Activated CD4-positive, alpha-beta memory T cell treated with anti-CD3 and anti-CD28 coated beads, Interleukin-2, amount 10 ng/mL, durations not matched to agents 7 days and 5 days (primary cell): ENCODE measurements at places on chromosomes 12 and 14. TPM values are rescaled to one million over a fixed set of nuclear protein-coding genes. Genes with fewer than 3 reads are reported as not detected.

The PPP1R1A gene
- total RNA-seq: not detected

The CCNT1 gene
- 56.9 TPM for total RNA-seq

The P3H3 gene
- total RNA-seq: 0.68 TPM

The CHPT1 gene
- 17.3 TPM for total RNA-seq

The WDHD1 gene
- total RNA-seq: 36.9 TPM

The SOAT2 gene
- total RNA-seq: 1.4 TPM

The KCNC2 gene
- total RNA-seq: not detected

The RASSF9 gene
- not detected for total RNA-seq

The SYNE3 gene
- 86.2 TPM for total RNA-seq

The EFCAB11 gene
- total RNA-seq: 9.9 TPM

The PIANP gene
- not detected for total RNA-seq

The GPRC5D gene
- 1.6 TPM for total RNA-seq

The TIMELESS gene
- total RNA-seq: 45.6 TPM

The SPATS2 gene
- 15.6 TPM for total RNA-seq

The CCDC177 gene
- total RNA-seq: not detected

The LTBR gene
- 0.40 TPM for total RNA-seq

The SCYL2 gene
- 37.4 TPM for total RNA-seq

The CLEC6A gene
- total RNA-seq: not detected

The TAS2R9 gene
- total RNA-seq: not detected

The SLC6A12 gene
- total RNA-seq: not detected

The AICDA gene
- total RNA-seq: not detected

The TEX22 gene
- total RNA-seq: 2.6 TPM
